Stomach (tissue), 19 donors: ENCODE measurements at places on chromosomes 4 and X. TPM values are rescaled to one million over a fixed set of nuclear protein-coding genes. Genes with fewer than 3 reads are reported as not detected.

Gene SOD3
- total RNA-seq, result 89.7 TPM

Gene GAGE12F
- total RNA-seq, result not detected

Gene HMX1
- total RNA-seq, result not detected

DNA sequence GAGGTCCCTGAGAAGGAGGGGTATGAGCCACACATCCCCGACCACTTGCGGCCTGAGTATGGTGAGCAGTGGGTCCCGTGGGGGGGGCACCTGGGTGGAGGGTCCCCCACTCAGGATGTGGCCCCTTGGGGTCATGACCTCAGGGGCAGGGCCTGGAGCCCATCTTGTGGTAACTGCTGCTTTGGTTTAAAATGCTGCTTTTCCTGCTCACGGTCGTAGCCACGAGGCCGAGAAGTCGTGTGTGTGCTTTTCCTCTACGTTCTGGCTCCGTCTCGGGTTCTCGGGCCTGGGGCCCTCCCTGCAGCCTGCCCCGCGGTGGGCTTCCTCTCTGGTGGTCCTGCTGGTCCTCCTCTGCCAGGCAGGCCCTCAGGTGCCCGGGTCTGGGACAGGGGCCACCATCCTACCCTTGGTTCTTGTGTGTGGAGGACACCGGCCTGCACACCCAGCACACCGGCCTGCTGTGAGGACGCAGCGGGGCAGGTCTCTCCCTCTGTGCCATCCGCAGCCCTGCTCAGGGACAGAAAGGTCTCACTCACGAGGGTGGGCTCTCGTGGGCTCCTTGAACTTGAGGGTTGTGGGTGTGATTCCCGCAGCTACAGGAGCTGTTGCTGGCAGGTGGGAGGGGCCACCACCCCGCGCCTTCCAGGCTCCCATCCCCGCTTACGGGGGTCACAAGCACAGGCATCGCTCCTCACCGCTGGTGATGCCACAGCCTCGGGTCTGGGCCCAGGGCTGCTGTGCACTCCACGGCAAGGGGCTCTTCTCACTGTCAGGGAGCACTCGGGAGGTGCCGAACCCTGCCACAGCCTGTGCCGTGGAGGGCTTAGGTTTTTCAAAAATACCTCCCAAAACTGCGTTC, 19.6 kb downstream of the UVSSA start:
- no peak for DNase-seq

- no peak for DNase-seq
Observed at GRCh38 chr4:10347281-10347795, 109.9 kb downstream of the ZNF518B start.
